ENCODE measurements at places on chromosomes 4 and X. TPM values are rescaled to one million over a fixed set of nuclear protein-coding genes. Genes with fewer than 3 reads are reported as not detected.
A peak's percentile ranks its signal among the peaks of the same experiment; 100 is the strongest.

PF4V1 gene
- 1.0 TPM for total RNA-seq

SLC6A14 gene
- total RNA-seq, result not detected

TIMM8A gene
- 13.1 TPM for total RNA-seq

CFI gene
- 248 TPM for total RNA-seq

TRAPPC2 gene
- 21.0 TPM for total RNA-seq

DNA sequence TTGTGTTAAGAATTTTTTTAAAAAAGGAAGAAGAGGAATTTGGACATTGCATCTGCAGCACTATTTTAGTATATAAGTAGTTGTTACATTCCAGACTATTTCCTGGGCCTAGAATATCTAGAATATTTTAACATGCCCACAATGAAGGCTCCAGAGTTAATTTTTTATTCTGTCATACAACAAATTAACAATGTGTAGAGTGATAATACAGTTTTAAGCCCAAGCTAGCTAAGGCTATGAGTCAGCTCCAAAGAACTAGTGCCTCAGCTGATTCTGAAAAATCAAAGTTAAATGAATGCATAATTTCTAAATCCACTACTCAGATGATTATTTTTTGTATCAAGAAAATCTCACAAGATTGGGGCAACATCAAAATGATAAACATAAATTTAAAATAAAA lies 231.4 kb downstream of the PRDM5 start:
- H3K4me1 ChIP-seq, result peaks cover 2% of the 10 kb centered on the region
- H3K4me3 ChIP-seq, result no peak overlapping the region
- DNase-seq, result no peak
- H3K27ac ChIP-seq, result no peak overlapping the region

GRCh38 chrX:51496501-51497291 lies at the start of gene NUDT11:
TSS of gene NUDT11 (minus strand) at chrX:51496592. CDS start at chrX:51496444, 148 bp downstream.
- H3K4me3 ChIP-seq, result peak within 1 kb of the TSS; percentile 17
- DNase-seq, result peak; percentile 84
- H3K27ac ChIP-seq, result no peak within 1 kb of the TSS

DNA sequence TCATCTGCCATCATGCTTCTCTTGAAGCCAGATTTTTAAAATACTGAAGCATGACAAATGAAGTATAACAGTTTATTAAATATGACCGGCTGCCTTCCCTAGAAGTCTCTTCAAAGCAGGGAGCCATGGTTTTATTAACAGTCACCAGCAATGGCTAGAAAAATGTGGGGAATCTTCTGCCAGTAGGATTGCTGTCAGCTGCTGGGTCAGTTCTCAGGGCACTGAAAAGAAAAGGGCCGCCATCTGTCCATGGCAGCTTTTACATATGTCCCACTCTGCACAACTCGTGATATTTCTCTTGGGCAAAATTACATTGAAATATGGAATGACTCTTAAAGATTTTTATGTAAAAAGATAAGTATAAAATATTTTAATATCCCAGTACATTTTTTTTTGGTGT lies 2.8 kb downstream of the CCNG2 start:
- H3K36me3 ChIP-seq, result peaks cover 8% of the 10 kb centered on the region
- H3K4me3 ChIP-seq, result no peak overlapping the region
- H3K4me1 ChIP-seq, result peaks cover 11% of the 10 kb centered on the region
- no peaks in the 10 kb centered on the region for H3K27me3 ChIP-seq
- no peak overlapping the region for H3K27ac ChIP-seq
- DNase-seq, result no peak

GRCh38 chrX:30582664-30583063 lies 5.1 kb upstream of the TASL start:
- no peaks in the 10 kb centered on the region for H3K36me3 ChIP-seq
- H3K4me1 ChIP-seq, result no peaks in the 10 kb centered on the region
- no peak overlapping the region for H3K27ac ChIP-seq
- no peak for DNase-seq
- no peak overlapping the region for H3K4me3 ChIP-seq

DNA sequence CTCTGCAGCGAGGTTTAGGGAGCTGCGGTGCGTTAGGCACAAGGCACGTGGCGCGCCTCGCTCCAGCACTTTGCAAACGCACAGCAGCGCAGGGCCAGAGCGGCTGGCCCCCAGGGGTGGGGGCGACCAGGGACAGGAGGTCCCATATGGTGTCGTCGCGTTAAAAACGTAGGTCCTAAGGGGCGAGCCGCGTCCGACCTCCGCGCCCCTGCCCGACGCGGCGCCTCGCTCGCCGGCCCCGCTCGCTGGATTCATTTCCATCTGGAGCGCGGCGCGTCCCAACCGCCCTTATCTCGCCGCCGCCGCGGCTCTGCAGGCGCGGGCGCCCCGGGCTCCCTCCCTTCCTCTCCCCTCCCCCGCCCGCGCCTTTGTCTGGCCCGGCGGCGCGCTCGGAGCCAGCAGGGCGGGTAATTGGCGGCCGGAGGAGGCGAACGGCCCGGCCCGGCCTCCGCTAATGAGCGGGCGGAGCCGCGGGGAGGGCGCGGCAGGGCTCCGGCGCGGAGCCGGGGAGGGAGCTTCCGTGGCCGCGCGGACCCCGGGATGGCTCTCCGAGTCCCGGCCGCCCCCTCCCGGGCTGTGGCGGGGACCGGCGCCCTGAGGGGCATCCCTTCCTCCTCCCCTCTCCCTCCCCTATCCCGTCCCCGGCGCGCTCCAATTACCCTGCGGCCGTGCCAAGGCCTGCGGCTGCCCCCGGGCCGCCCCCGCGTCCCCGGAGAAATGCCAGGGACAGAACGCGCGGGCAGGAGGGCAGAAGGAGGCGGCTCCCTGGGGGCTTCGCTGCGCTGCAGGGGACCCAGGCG lies 409.0 kb downstream of the BCOR start:
- H3K4me1 ChIP-seq, result no peaks in the 10 kb centered on the region
- H3K27me3 ChIP-seq, result no peaks in the 10 kb centered on the region
- H3K4me3 ChIP-seq, result no peak overlapping the region
- peak; percentile 76 for DNase-seq
- H3K36me3 ChIP-seq, result no peaks in the 10 kb centered on the region
- no peak overlapping the region for H3K27ac ChIP-seq

GRCh38 chr4:3239998-3240920 lies 8.7 kb upstream of the MSANTD1 start:
- H3K27ac ChIP-seq, result no peak overlapping the region
- H3K36me3 ChIP-seq, result peaks cover 6% of the 10 kb centered on the region
- no peaks in the 10 kb centered on the region for H3K4me1 ChIP-seq
